ENCODE measurements at places on chromosomes 16 and 17.

DNA sequence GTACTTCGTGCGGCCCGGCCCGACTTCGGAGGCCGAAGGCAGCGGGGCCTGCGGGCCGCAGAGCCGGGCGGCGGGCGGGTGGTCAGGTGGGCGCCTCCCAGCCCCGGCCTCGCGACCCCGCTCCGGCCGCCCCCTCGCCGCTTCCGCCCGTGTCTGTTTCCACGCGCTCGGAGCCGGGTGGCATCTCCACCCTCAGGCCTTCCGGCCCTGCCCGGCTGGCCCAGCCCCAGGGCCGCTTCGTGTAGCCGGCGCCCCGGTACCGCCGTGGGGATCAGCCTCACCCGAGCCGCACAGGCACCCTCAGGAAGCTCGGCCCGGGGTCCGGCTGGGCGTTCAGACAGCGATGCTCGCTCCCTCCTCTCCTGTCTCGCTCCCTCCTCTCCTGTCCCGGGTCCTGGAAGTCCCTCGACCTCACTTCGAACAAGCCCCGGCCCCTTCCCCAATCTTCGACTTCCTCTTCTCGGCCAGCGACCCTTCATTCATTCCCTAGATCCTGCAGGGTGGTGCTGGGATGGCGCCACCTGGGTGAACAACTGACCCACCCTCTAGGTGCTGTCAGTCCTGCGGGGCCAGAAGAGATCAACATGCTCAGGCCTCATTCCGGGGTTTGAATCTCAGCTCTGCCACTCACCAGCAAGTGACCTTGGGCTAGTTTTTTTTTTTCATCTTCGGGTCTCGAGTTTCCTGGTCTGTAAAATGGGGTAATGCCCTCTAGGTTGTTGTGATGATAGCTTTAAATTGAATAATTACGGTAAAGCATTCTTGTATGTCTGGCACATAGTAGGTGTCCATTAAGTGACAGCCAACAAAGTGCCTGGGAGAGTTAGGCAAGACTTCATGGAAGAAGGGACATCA is 610 bp downstream of the VPS4A start:
- peak; percentile 46 for DNase-seq

DNA sequence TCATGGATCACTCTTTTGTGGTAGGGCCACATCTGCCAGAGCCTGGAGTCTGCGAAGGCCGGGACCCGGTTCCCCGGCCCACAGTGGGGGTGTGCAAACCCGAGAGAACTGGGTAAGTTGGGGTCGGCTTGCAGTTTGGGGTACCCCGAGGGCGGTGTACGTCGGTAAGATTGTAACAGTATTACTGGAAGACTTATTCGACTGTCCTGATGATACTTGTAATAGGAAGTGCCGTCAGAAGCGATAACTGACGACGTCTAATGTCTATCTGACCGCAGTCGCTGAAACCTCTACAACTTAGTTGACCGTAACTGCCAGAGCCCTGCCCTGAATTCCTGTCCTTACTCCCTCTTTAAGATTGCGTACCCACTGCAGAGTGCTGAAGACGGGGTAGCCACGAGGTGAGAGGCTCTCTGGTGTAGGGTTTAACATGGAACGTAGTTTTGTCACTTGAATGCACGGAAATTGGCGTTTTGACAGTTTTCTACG is 24.0 kb downstream of the TRPV2 start:
- DNase-seq: peak; percentile 44

DNA sequence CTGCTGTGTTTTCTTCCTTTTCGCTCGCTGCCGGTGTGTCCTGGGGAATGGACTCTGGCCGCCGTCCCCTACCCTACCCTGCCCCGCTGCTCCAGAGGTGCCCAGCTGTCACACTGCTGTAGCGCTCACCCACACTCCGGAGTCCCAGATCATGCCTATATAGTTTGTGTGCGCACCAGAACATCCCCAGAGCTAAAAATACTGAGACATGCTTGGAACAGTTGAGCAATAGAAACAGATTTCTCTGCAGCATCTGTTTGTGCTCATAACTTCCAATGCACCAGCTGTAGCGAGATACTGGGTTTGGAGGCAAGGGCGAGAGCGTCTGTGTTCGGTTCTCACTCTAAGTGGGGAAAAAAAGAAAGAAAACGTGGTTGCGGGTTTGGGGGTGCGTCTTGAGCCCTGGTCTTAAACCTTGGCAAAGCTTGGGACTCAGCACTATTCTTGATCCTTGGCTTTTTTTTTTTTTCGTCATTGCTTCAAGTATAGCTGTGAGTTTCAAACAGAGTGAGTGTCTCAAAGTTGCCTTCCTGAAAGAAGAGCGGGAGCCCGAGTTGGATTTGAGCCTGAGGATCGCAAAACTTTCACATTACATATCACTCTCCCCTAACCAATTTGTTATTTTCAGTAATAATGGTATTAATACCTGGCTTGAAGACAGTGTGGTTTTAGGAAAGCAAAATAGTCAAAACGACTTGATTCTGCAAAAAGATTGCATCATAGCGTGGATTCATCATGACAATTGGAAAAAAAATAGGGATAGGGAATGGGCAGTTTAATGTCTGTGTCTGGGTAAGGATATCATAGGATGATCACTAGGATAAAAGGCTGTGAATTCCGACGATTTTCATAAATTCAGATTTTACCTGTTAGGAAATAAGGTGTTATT is 621 bp downstream of the KCNJ2 start:
- no peak for DNase-seq

GRCh38 chr17:79047291-79047920 is 23.4 kb downstream of the C1QTNF1 start:
- DNase-seq: no peak

- DNase-seq: no peak
These were observed 54.9 kb upstream of the TANC2 start for GRCh38 chr17:62911114-62911513.

- DNase-seq: peak; percentile 75
These were observed 454 bp downstream of the CCDC40 start for GRCh38 chr17:80036715-80037477.

- peak; percentile 60 for DNase-seq
These were observed 607.2 kb downstream of the MAF start for GRCh38 chr16:78993346-78993745.

DNA sequence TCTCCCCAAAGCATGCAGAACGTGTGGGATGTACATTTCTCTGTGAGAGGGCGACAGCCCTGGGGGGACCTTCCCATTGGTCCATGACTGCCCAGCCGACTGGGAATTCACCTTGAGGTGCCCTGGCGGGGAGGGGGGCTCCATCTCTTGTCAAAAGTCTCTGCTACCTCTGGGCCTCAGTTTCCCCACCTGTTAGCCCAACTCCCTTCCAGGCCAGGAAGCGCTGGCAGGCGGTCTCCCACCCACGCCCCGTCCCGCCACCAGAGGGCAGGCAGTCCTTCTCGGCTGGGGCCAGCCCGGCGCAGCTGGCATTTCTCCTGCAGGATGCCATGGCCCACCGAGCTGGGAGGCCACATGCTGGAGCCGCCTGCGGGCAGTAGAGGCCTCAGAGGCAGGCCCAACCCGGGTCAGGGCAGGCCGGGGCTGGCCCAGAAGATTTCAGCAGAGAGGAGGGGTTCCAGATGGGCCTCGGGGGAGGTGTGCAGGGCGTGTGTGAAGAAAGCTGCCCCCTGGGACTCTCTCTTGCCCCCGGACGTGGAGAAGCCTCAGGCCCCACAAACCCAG is 16.6 kb downstream of the CD7 start:
- DNase-seq: peak; percentile 68

- peak; percentile 17 for DNase-seq
These were observed 74.5 kb downstream of the DNAH17 start for GRCh38 chr17:78502611-78503148.

- no peak for DNase-seq
These were observed 22.8 kb downstream of the OMG start for GRCh38 chr17:31274252-31274651.

GRCh38 chr17:76540381-76541300 is 797 bp downstream of the PRCD start:
- peak; percentile 96 for DNase-seq

DNA sequence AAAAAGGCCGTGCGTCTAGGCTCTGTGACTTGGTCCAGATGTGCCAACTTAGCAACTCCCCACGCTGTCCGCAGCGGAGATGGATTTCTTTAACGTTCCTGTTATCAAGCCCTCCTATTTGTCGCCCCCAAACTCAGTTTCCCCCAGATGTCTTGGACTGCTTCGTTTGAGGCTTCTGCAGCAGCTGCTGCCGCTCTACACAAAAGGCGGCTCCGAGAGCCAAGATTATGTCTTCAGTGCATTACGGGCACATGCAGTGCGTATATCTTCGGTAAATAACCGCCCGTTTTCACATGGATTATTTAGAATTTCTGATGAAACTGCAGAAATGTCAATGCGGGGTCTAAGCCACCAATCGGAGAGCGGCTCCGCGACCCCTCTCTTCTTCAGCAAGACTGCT is 240.6 kb upstream of the ZFHX3 start:
- no peak for DNase-seq

DNA sequence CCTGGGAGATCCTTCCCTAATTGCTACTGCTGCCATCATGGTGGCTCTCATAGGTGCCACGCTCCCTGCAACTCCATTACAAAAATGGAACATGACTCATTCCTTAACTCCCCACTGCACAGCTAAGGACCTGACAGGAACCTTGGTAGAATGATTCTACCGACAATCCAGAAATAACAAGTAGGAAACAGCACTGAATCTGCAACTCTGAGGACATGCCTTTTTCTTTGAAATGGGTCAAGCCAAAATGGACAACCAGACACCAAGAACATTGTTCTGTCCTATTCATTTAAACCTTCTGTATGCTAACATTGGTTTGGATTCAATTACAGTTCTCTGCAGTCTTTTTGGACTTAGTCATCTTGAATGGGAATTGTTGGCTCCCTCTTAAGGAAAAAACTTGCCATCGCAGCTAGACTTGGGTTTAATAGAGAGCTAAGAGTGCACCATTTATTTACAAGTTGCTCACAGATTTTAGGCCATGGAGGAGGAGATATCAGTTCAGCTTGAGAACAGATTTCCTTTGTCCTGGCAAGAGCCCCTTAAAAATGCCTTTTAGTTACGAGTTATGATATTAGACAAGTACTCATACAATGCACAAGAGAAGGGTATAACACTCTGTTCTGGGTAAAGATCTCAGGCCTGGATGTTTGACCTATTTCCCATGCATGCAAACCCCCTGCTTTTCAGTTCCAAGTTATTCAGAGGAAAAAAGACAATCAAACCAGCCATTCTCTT is 20.9 kb upstream of the NSRP1 start:
- no peak for DNase-seq

DNA sequence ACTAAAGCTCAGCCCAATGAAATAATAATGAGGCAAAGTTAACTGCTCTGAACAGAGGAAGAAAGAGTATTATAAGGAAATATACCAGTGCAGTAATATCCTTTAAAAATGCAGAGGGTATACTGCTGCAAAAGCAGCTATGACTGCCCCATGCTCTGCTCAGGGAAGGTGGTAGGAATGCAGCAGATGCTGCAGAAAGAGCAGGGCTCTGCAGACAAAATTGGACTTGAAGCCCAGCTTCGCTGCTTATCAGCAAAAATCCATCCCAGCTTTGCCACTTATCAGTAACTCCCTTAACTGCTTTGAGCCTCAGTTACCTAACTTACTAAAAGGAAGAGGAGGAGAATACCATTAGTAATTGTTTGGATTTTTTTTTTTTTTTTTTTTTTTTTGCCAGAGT is 533.8 kb upstream of the CDH5 start:
- no peak for DNase-seq

GRCh38 chr16:81469710-81470535 is 25.3 kb downstream of the CMIP start:
- no peak for DNase-seq

DNA sequence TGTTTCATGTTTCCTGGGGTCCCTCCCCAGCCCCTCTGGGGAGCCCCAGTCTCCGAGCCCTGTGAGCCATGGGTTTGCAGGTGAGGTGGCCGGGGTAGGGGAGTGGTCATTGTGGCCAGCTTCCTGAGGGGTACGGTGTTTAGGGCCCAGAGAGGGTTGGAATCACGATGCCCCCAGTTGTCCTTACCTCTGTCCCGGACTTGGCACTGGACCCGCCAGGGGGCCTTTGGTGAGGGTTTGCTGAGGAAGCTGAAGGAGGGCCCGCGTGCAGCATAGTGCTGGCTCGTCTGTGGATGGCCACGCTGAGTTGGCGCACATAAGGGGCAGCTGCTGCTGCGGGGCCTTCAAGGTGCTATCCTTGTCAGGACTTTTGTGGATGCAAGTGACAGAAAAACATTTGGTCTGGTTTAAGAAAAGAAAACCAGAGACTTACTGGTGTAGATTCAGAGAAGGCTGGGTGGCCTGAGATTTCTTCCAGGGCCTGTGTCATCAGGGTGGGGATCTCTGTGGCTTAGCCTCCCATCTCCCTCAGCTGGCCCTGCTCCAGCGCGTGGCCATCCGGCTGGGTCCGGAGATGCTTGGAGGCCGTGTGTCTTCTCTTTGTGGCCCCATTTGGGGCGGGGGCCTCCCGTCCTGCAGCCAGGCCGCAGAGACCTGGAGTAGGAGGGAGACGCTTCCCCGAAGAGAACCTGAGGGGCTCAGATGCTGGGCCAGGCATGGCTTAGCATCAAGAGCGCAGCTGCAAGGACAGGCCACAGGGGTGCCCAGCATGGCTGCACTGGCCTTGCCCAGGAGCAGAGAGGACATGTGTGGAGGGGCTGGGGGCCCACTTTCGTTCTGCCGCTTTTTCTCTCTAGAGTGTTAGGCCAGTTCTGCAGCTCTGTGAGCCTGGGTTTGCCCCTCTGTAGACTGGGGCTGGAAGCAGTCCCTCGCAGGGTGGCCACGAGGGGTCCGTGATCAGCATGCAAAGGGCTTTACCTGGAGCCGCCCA is 33.7 kb upstream of the NUDT16L1 start:
- DNase-seq: peak; percentile 55

GRCh38 chr17:76453431-76453743 is 435 bp upstream of the UBE2O start:
- DNase-seq: no peak

DNA sequence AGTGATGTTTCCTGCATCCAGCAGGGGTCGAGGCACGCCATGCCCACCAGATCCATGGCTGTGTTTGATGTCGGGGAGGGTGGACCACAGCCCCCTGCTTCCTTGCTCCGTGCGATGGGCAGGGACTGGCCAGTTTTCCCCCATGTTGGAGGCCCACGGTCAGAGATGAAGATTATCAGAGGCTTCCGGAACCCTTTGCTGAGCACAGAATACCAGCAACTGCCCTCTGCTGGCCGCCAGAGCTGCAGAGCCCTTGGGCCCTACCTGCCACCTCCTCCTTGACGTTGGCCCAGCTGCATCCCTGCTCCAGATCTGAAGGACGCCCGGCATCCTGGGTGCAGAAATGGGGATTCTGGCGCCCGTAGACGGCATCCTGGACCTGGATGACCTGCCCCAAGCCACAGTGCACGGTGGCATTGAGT is 23.7 kb upstream of the BCO1 start:
- no peak for DNase-seq

GRCh38 chr16:66520406-66521170 is 29.3 kb downstream of the TK2 start:
- DNase-seq: peak; percentile 46

Measured in right cardiac atrium (tissue), 5 donors.